ENCODE measurements at places on chromosomes 12 and 14.

DNA sequence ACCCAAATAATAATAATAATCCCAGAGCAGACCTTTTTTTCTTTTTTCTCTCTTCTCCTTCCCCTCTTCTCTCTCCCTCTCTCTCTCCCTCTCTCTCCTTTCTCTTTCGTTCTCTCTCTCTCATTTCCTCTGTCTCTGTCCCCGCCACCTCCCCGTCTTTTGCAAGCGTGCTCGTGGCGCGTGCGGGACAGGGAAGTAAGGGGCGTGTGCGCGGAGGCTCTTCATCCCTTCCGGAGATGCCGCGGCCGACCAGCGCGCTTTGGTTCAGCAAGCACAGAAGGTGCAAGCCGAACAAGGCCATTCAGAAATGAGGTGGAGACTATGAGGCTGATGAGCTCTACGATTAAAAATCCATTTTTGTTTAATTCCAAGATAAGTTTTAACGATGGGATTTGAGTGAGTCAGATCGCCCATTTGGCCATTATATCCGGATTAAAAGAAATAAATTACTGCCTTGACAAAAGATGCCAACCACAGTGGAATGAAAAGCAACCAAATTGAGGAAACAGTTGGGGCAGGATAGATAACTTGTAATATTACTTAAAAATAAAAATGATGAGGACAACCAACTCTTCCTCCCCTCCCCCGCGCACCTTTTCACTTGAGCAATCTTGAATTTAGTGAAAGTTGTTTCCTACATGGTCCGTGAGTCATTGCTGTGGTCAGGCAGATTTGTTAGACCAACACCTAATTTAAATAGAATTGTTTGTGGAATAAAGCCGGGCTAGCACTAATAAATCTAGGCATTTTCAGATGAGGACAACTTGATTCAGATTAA is 1.2 kb upstream of the AMIGO2 start:
- ATAC-seq, result peak; percentile 36

DNA sequence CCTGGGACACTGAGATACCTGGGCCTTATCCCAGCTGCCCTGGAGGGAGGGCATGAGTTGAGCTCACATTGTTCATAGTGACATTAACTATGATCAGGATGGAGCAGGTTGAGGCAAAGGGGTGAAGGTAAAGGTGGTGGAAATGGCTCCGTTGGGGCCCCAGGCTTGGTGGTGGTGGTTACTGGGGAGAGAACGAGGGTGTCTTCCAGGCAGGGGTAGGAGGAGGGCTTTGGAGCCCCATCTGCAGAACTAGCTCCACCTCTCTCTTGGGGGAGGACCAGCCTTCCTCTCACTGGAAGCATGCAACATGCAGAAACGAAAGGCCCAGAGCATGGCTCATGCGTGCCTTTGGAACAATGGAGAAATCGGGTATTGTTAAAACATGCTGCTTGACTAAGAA is 217.0 kb downstream of the SLC41A2 start:
- peak; percentile 11 for ATAC-seq

DNA sequence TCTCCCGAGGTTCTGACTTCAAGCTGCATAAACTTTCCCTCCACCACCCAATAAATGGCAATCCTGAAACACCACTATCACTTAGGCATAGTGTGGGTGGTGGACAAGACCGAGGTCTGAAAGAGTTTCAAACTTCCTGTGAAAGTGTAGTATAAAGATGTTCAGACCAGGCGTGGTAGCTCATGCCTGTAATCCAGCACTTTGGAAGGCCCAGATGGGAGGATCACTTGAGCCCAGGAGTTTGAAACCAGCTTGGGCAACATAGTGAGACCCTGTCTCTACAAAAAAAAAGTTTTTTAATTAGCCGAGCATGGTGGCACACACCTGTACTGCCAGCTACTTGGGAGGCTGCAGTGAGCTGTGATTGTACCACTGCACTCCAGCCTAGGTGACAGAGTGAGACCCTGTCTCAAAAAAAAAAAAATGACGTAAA is 61.9 kb downstream of the CCDC92 start:
- no peak for ATAC-seq

DNA sequence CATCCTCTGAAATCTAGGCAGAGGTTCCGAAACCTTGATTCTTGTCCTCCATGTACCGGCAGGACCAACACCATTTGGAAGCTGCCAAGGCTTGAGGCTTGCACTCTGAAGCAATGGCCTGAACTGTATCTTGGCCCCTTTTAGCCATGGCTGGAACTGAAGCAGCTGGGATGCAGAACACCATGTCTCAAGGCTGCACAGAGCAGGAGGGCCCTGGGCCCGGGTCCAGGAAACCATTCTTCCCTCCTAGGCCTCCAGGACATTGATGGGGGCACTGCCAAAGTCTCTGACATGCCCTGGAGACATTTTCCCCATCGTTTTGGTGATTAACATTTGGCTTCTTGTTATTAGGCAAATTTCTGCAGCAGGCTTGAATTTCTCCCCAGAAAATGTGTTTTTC is 198.7 kb downstream of the EFCAB11 start:
- ATAC-seq, result no peak

- ATAC-seq, result no peak
Measured at GRCh38 chr14:94292872-94293577, at the start of gene SERPINA10. TSS of gene SERPINA10 (minus strand) at chr14:94293268. CDS start at chr14:94290593, 2,675 bp downstream.

GRCh38 chr12:7937833-7938506 is 2.0 kb upstream of the SLC2A3 start:
- no peak for ATAC-seq

GRCh38 chr14:104100171-104101085 is 14.9 kb downstream of the ASPG start:
- ATAC-seq, result no peak

Data from activated CD4-positive, CD25-positive, alpha-beta regulatory T cell treated with anti-CD3 and anti-CD28 coated beads, Interleukin-2, amount 50 U/mL, for 24 hours (primary cell).